Cardiac muscle cell (in vitro differentiated cells and primary cell): ENCODE measurements at places on chromosomes 7 and 10. TPM values are rescaled to one million over a fixed set of nuclear protein-coding genes. Genes with fewer than 3 reads are reported as not detected.

TRIM50 gene
- polyA plus RNA-seq: not detected in 2 replicates

GIMAP2 gene
- 0.11 TPM in 1 of 2 replicates, not detected in the other for polyA plus RNA-seq

SPDYE16 gene
- polyA plus RNA-seq: 0.81 and 0.87 TPM in 2 replicates

MARCHF5 gene
- polyA plus RNA-seq: 47.4 and 91.5 TPM in 2 replicates

ZNF37A gene
- polyA plus RNA-seq: 8.1 and 15.2 TPM in 2 replicates

- H3K27me3 ChIP-seq: no peaks in the 10 kb centered on the region
- H3K4me3 ChIP-seq: no peak overlapping the region
- peaks cover 10% of the 10 kb centered on the region for H3K4me1 ChIP-seq
- DNase-seq: no peak
Measured at GRCh38 chr10:112282086-112282485, 1.1 kb upstream of the TECTB start.

DNA sequence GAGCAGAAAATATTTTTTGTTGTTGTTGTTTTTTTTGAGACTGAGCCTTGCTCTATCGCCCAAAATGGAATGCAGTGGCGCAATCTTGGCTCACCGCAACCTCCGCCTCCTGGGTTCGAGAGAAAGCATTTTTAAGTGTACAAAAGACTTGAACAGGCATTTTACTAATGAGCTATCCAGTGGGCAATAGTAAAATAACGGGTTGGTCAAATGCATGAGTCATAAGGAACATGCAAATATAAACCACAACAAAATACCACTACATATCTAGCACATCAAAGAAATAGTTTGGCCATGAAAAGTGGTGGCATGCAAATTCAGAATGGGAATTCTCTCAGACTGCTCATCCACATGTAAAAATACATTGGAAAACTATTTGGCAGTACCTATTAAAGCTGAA is 71.7 kb upstream of the TMEM106B start:
- no peak overlapping the region for H3K27ac ChIP-seq
- no peak for DNase-seq
- H3K27me3 ChIP-seq: no peaks in the 10 kb centered on the region
- H3K4me3 ChIP-seq: no peak overlapping the region

DNA sequence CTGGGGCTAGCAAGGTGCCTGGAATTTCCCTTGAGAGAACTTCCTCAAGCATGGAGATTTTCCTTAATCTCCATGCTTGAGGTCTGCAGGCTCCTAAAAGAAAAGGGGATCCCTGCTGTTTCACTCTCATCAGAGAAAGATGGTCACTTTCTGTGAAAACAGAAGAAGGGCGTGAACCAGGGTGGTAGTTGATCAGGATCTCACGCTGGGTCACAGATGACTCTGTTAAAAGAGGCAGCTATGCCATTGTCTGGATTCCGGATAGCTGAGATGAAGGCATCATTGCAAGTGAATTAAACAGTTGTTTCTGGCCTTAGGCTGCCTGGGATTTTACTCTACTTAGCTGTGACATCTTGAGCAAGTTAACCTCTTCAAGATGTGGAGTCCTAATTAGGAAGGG is 525.9 kb downstream of the TYW1 start:
- no peaks in the 10 kb centered on the region for H3K27me3 ChIP-seq
- H3K4me3 ChIP-seq: no peak overlapping the region
- no peaks in the 10 kb centered on the region for H3K36me3 ChIP-seq
- DNase-seq: no peak

GRCh38 chr7:45150199-45150598 is 7.4 kb upstream of the RAMP3 start:
- no peak for DNase-seq
- H3K36me3 ChIP-seq: no peaks in the 10 kb centered on the region
- no peak overlapping the region for H3K4me3 ChIP-seq

GRCh38 chr10:80137031-80137862 is 4.7 kb downstream of the PLAC9 start:
- H3K27me3 ChIP-seq: peaks cover 18% of the 10 kb centered on the region
- no peaks in the 10 kb centered on the region for H3K4me1 ChIP-seq
- H3K4me3 ChIP-seq: no peak overlapping the region
- DNase-seq: no peak
- no peak overlapping the region for H3K27ac ChIP-seq

DNA sequence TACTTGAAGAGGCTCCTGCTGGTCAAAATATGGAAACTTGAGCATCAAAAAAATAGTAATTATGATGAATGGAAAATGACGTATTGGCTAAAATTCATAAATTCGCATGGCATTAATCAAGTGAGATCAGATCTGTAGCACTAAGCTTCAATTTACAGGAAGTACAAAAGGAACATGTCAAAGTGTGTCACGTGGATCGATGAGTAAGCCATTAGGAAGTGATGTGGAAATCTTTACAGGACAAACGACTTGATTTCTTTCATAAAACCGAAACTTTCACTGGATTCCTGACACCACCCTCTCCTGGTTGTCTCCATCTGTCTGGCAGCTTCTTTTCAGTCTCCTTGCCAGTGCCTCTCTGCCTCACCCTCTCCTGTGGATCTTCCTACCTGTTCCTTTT is 25.8 kb downstream of the AKR1C8 start:
- no peaks in the 10 kb centered on the region for H3K36me3 ChIP-seq
- DNase-seq: peak; percentile 9
- H3K27ac ChIP-seq: no peak overlapping the region
- no peaks in the 10 kb centered on the region for H3K27me3 ChIP-seq
- H3K4me1 ChIP-seq: no peaks in the 10 kb centered on the region
- no peak overlapping the region for H3K4me3 ChIP-seq
